ENCODE measurements at places on chromosomes 2 and 18.
A peak's percentile ranks its signal among the peaks of the same experiment; 100 is the strongest.

DNA sequence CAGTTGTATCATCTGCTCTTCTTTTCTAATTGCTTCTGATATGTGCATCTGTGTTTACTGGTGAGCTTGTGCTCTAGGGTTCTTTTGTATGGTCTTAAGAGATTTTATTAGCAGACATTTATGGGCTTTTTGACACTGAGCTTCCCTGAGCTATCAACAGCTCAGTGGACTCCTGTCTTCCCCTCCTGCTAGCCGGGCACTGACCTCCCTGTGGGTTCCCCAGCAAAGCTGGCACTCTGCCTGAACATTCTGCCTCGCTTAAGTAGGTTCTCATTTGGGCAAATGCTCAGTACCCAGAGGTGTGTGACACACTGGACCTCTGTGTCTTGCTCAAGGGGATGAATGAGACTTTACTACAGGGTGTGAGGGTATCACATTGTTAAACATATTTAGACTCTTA lies 15.8 kb downstream of the TRAF3IP1 start:
- no peaks in the 10 kb centered on the region for H3K36me3 ChIP-seq
- H3K27ac ChIP-seq: no peak overlapping the region
- H3K4me1 ChIP-seq: no peaks in the 10 kb centered on the region
- no peaks in the 10 kb centered on the region for H3K27me3 ChIP-seq

DNA sequence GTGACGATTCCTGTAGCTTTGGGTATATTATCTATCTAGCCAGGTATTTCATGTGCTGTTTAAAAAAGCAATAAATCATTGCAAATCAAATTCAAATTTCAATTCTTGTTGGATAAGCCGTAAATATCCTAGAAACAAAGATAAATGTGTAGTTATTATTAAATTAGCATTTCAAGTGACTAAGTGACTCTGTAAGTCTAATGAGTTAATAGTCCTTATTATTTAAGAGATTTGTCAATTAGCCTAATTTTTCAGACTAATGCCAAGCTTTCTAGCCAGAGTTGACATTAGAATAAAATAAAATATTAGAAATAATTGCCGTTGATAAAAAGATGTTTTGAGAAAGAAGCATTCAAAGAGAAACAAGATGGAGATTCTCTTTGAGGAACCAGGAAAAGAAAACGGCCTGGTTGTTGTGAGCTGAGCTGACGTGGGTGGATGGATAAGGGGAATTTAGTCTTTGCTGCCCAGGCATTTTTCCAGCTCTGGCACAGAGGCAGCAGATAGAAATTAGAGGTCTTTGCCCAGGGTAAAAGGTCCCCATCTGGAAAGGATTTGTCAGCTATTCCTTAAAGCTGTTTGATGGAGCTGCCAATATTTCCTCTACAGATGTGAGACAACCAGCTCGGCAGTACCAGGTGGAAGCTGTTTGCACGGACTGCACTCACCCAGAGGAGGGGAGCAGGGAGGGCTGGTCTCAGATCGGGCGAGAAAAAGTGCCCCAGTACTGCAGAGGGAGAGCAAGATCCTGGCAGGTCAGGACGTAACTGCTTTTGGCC lies 117.3 kb upstream of the SEC11C start:
- peak overlapping the region; percentile 84 for H3K27ac ChIP-seq
- H3K27me3 ChIP-seq: no peaks in the 10 kb centered on the region
- DNase-seq: no peak
- no peaks in the 10 kb centered on the region for H3K36me3 ChIP-seq
- H3K4me1 ChIP-seq: peaks cover 54% of the 10 kb centered on the region

- H3K36me3 ChIP-seq: no peaks in the 10 kb centered on the region
- no peaks in the 10 kb centered on the region for H3K27me3 ChIP-seq
- H3K4me3 ChIP-seq: no peak overlapping the region
- no peak overlapping the region for H3K27ac ChIP-seq
- no peaks in the 10 kb centered on the region for H3K4me1 ChIP-seq
Measured at GRCh38 chr2:41572154-41572553, 475.7 kb upstream of the PKDCC start.

DNA sequence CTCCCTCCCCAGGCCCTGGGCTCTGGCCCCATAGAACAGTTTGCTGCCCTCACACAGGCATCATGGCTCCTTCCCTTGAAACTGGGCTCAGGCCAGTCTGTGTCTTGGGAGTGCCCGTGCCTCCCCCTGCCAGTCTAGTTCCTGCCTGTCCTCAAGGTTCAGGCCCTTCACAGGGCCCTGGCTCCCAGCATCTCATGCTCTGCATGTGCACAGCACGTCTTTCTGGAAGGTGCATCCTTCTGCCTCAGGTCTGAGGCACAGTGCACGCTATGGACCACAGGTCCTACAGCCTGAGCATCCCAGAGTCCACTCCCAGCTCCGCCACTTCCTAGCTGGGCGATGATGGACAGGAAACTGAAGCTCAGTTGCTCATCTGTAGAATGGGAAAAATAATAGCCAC lies 35.6 kb upstream of the FOSL2 start:
- peak overlapping the region; percentile 70 for H3K27ac ChIP-seq
- H3K36me3 ChIP-seq: no peaks in the 10 kb centered on the region

DNA sequence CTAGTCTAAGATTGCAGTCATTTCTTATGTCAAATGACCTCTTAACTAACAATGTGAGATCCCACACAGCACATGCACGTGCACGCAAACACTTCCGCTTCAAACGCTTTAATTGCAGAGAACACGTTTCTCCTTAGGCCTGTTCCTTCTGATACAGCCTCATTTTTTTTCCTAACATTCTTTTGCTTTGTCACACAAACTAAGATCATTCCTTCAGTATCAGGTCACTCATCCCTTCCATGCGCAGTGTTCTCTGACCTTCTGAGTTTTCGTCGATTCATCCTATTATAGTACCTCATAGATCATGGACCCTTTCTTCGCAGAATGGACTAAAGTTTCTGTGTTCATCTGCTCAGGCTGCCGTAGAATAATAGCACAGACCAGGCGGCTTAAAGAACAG lies 327.1 kb upstream of the CDH19 start:
- no peak for DNase-seq
- no peak overlapping the region for H3K27ac ChIP-seq
- no peaks in the 10 kb centered on the region for H3K4me1 ChIP-seq

GRCh38 chr2:46332686-46333281 lies 35.6 kb downstream of the EPAS1 start:
- peaks cover 45% of the 10 kb centered on the region for H3K4me1 ChIP-seq
- H3K4me3 ChIP-seq: no peak overlapping the region
- H3K27me3 ChIP-seq: no peaks in the 10 kb centered on the region

GRCh38 chr18:10798727-10799550 lies 273.1 kb downstream of the NAPG start:
- H3K36me3 ChIP-seq: no peaks in the 10 kb centered on the region
- no peak overlapping the region for H3K27ac ChIP-seq
- no peak for DNase-seq
- no peaks in the 10 kb centered on the region for H3K4me1 ChIP-seq

DNA sequence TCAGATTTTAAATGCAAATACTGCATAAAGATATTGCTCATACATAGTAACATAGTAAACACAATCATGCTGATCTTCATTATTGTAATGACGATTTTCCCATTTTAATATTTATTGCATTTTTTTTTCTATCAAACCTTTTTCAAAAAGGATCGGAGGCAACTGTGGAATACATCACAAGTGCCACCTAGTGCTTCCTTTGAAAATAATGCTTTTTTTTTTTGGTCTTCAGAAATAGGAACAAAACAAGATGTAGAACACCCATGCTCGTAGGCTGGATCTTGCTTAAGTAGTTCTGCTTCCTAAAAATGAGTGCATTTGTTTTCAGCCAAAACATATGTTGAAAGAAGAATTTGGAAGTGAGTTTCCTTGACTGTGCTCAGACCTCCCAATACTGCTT lies 35.7 kb upstream of the GPR155 start:
- DNase-seq: no peak
- peaks cover 25% of the 10 kb centered on the region for H3K4me1 ChIP-seq
- H3K4me3 ChIP-seq: no peak overlapping the region

DNA sequence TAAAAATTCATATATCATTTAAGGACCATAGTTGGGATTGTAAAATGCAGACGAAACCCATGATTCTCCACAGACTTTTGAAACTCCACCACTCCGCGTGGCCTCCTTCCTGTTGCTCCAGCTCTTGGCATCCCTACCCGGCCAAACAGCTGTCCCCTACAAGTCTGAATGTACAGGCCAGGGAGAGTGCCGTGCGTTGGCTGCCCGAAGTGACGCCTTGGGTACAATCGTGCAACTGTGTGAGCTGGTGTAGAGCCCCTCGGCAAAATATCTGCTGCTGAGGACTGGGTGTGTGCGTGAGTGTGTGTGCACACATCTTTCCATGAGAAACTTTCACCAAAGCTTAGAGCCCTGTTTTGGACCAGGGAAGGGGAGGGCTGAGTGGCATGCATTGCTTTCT lies 43.8 kb upstream of the ZNF516 start:
- H3K4me3 ChIP-seq: no peak overlapping the region
- H3K27ac ChIP-seq: no peak overlapping the region
- H3K27me3 ChIP-seq: no peaks in the 10 kb centered on the region
- H3K36me3 ChIP-seq: no peaks in the 10 kb centered on the region
- no peaks in the 10 kb centered on the region for H3K4me1 ChIP-seq

DNA sequence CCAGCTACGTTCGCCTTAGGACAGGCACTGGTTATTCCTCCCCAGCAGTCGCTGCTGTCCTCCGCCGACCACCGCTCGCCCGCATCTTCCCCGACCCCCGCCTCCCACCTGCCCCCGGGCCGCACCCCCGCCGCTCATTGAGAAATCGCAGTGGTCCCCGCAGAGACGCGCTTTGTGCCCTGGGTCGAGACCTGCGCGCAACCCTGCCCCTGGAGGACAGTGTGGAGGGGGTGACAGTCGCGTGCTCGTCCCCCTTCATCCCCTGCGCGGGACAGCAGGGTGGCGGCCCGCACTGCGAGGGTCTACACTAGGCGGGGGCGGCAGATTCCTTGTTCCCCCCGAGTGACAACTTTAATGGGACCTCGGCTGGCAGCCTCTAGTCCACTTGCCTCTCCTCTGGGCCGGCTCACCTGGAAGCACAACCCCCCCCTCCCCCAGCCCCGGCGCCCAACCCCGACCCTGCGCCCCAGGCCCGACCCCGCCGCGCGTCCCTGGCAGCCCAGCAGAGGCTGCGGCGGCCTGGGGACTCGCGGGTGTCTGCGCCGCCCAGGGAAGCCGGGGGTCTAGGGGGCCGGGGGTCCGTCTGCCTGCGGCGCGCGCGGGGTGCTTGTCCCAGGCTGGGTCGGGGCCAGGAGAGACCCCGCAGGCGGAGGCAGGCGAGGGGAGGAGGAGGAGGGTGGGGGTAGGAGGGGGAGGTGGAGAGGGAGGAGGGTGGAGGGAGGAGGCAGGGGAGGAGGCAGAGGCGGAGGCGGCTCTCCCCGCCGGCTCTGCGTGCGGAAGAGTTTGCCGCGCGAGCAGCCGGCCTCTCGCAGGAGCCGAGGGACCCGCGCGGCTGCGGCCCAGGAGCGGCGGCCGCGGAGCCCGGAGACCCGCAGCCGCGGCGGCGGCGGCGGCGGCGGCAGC lies at the start of gene NPAS2:
NPAS2 (plus strand) TSS at position 770 of the 903 bp plus-strand sequence. CDS start 84,616 bp downstream, outside the sequence.
- no peaks in the 10 kb centered on the region for H3K4me1 ChIP-seq
- peak within 1 kb of the TSS; percentile 78 for H3K27ac ChIP-seq
- DNase-seq: no peak
- H3K27me3 ChIP-seq: peaks cover 20% of the 10 kb centered on the region

- H3K4me1 ChIP-seq: peaks cover 10% of the 10 kb centered on the region
- no peak for DNase-seq
- no peak overlapping the region for H3K4me3 ChIP-seq
- H3K36me3 ChIP-seq: no peaks in the 10 kb centered on the region
- no peaks in the 10 kb centered on the region for H3K27me3 ChIP-seq
Measured at GRCh38 chr2:168574856-168575630, 119.0 kb downstream of the CERS6 start.

GRCh38 chr18:14781671-14782070 lies 33.7 kb downstream of the ANKRD30B start:
- H3K27me3 ChIP-seq: no peaks in the 10 kb centered on the region
- no peak for DNase-seq
- H3K27ac ChIP-seq: no peak overlapping the region
- H3K4me3 ChIP-seq: no peak overlapping the region
